ENCODE measurements at places on chromosomes 3 and 15.

DNA sequence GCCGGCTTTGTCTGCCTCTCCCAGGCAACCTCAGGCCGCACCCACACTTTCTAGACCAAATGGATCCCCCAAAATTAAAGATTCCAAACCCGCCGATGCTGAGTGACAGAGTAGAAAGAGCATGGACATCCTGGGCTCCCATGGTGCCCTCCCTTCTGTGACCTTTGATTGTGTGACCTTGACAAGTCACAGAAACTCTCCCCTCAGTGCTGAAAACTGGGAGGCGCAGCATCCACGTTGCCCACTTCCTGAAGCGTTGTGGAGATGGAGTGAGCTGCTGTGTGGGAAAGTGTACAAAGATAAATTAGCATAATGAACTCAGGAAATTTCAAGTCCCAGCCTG, 74.4 kb upstream of the MFGE8 start:
- DNase-seq: no peak

GRCh38 chr3:100437721-100438622, 36.6 kb downstream of the LNP1 start:
- no peak for DNase-seq

DNA sequence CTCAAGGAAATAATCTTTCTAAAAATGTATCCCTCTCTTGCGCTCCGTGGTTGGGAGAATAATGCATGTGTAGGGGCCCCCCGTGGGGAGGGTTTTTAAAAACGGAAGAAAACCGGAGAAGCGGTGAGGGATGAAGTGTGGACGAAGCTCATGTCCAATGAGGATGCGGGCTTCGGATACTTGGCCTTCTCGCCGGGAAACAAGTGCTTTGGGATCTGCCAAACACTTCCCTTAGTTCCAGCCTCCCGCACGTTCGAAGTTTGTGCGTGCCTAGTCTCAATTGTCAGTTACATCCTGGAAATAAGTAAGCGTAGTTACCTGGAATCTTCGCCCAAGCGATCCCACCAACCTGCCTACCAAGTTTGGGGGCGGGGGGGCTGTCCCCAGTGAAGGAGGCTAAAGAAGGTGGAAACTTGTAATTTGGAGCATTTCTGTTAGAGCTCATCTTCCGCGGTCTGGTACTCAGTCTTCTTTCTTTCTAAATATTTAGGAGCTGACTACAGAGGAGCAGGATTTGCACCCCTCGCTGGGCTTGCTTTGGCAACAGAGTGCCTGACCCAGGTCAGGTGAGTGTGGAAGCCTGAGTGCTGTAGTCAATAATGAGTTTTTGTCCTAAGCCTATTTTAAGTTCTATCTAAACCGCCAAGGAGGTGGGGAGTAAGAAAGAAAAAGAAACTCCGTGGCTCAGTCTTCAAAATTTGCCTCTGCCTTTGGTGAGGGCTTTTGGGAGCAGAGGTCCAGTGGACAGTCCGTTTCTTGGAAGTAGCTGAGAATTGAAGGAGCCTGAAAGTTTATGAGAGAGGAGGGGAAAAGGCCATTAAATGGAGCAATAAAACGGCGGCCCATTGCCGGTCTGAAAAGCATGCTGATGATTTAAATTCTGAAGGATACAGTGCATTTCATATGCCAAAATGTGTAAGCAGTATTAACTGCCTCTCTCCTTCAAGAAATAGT, 1.1 kb downstream of the ITPR1 start:
- DNase-seq: no peak

DNA sequence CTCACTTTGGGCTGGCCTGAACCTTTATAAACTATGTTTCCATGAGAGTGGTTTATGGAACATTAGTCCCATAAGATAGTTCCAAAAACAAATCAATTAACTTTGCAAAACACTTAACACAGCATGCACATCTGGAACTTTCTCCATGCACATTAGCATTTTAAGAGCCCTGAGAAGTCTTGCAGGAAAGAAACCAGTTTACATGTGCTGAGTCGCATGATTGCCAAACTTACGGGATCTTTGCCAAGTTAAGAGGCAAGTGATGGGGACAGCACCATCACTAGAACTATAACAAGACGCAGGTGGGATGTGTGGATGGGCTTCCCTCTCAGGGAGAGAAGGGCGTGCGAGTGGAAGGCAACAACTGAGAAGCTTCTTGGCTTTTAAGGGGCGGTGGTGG, 20.7 kb downstream of the ADAMTS9 start:
- no peak for DNase-seq

DNA sequence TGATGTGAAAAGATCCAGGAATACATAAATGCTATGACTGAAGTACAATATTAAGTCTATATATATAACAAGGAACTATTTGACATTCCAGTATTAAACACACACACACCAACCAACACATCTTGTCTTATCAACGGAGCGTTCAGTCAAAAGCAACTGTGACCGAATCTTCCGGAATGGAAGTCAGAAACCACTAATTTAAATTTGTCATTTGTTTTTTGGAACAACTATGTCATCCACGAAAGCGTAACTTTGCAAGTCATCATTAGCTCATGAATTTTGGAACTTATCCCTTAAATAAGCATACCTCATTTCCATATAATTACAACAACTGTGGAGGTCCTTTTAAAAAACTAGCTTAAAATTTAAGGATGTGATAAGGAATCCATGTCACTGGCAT, 5.0 kb downstream of the ZNF385D start:
- no peak for DNase-seq

DNA sequence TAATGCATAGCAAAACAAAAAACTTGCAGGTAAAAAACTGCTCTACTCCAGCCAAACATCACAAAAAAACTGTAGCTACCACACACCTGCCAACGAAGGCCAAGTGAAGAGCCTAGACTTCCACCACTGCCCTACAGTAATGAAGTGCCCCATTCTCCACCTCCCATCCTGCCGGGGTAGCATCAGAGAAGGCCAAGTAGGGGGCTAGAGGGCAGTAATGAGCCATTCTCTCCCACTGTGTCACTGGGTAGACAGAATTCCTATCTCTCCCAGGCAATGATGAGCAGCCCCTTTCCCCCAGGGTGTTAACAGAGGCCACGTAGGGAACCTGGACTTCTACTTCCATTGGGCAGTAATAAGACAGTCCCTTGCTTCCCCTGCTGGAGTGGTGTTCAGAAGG, 9.5 kb downstream of the SEC22C start:
- no peak for DNase-seq

DNA sequence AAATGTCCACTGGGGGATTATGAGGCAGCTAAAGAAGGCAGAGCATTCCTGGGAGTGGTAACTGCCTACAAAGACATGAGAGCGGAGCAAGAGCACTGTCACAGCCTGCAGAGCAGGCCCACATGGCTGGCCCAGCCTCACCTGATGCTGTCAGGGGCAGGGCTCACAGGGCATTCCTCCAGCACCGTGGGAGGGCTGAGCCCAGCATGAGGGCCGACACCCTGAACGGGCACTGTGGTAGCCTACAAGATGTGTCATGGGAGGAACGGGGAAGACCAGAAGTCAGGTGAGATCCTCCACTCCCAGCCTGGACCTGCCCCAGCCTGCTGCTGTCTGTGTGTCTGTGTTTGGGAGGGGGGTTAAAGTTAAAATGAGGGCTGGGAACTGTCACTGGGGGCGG, 30.1 kb downstream of the CCDC12 start:
- DNase-seq: no peak

DNA sequence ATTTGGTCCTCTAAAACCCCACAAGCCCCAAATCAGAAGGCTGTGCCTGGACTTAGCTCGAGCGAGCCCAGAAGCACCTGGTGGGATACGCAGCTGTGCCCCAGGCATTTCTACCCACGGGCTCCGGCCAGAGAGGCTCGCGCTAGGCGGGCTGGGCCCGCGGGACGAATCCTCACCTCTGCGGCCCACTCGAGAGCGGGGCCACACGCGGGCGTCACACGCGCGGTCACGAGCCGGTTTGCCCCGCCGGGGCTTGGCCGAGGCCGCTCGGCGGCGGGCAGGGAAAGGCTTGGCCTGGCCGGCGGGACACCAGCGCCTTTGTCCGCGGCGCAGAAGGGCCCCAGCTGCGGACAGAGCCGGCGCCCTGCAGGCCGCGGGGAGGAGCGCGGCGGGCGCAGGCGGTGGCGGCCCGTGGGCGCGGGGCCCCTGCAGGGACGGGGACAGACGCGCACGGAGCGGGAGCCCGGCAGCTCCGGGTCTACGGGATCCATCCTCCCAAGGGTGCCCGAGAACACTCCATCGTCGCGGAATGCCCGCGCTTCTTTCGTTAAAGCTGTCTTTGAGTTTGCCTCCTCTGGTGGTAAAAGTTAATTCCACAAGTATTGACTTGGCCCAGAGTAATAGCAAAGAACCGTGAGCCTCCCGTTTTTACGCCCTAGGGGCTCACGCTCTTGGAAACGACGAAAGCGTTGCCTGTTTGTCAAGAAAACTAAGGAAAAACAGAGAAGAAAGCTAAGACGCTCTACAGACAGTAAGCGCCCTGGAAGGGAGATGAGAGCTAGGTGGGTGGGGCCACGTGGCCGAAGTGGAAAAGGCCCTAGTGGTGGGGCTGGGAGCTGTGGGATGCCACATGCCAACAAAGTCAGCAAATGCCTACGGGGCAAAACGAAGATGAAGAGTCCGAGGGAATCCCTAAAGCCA, 26.4 kb downstream of the TYRO3 start:
- DNase-seq: no peak

DNA sequence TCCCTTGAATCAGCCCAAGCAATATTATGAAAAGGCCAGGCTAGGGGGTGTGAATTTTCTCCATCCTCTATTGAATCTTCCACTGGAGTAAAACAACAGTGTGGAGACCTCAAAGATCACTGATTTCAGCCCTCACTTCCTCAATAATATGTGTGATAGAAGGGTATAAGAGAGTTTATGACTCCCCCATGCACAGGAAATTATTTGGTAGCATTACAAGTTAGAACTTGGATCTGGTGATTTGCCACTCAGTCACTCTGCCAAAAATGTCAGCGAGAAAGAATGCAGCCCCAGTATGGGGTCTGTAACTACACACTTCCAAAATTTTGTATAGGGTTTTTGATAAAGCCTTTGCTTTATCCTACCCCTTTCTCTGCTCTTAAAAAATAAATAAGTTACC, 81.0 kb upstream of the KCNMB2 start:
- no peak for DNase-seq

DNA sequence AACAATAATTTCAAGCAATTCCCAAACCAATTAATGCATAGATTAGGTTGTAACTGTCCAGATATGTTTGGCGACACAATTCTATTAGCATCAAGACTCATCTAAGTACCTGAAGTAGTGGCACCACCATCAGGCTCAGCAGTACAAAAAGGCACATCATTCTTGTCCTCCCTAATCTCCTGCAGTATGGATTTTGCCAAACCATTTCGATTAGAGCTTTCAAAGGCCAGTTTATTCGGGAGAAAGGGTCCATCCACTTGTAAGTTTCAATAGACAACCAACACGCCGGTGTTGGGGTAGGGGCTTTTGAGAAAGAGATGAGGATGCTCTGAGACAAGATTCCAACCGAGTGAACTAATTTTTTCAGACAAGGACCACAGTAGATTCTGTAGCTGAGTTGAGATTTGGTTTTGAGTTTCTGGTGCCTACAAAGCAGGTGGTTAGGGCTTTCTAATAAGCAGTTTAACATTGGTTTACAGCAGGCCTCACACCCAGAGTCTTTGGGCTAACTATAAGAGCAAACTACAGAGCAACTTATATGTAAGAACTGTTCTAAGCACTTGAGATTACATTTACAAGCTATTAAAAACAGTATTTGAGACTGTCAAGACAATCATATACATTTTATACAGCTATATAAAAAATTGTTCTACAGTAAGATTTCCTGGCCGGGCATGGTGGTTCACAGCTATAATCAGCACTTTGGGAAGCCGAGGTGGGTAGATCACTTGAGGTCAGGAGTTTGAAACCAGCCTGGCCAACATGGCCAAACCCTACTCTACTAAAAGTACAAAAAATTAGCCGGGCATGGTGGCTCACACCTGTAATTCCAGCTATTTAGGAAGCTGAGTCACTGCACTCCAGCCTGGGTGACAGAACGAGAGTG, 4.5 kb downstream of the RPL22L1 start:
- DNase-seq: no peak

- peak; percentile 20 for DNase-seq
These were observed 29.0 kb downstream of the POMGNT2 start for GRCh38 chr3:43076857-43077256.

DNA sequence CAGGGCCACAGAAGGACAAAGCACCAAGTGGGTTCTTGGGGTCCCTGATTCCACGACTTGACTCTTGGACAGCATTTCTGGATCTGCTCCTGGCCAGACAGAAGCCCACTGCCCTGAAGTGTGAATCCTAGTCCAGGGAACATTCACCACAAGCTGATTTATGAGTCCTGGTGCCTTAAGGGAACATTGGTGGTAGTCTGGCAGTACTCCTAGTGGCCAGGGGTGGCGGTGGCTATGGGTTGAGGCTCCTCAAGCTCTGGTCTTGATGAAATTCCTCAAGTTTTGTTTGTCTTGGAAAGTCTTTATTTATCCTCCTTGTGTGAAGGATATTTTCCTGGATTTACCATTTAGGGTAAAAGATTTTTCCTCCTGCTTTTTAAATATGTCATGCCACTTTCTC, 307.5 kb downstream of the PYDC2 start:
- no peak for DNase-seq

GRCh38 chr3:169305460-169305859, 358.1 kb downstream of the MECOM start:
- no peak for DNase-seq

DNA sequence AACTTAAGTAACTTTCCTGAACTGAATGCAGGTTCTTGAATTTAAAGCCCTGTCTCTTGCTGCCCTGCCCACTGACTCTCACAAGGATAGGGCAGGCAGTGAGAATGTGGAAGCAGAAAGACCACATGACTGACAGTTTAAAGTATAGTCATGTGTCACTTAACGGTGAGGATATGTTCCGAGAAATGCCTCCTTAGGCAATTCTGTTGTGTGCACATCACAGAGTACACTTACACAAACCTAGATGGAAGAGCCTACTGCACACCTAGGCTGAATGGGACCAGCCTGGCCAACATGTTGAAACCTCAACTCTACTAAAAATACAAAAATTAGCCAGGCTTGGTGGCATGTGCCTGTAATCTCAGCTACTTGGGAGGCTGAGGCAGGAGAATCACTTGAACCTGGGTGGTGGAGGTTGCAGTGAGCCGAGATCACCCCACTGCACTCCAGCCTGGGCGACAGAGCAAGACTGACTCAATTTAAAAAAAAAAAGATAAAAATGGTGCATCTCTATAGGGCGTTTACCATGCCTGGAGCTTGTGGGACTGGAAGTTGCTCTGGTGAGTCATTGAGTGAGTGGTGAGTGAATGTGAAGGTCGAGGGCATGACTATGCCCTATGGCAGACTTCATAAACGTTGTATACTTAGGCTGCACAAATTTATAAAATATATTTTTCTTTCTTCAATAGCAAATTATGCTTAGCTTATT, 18.9 kb upstream of the COPG1 start:
- no peak for DNase-seq

GRCh38 chr15:44550256-44550655, 13.3 kb downstream of the EIF3J start:
- DNase-seq: peak; percentile 55

- DNase-seq: no peak
These were observed 12.8 kb downstream of the LXN start for GRCh38 chr3:158659454-158660237.

GRCh38 chr3:166013073-166013679, 176.0 kb upstream of the BCHE start:
- peak; percentile 80 for DNase-seq

GRCh38 chr15:99970891-99971430, 237.7 kb upstream of the LYSMD4 start:
- no peak for DNase-seq

GRCh38 chr15:100715571-100716455, 113.4 kb downstream of the ASB7 start:
- no peak for DNase-seq

- DNase-seq: no peak
These were observed 35.0 kb downstream of the DRD3 start for GRCh38 chr3:114143817-114144216.

Measured in spinal cord (tissue), 10 donors.